CD8-positive, alpha-beta memory T cell (primary cell): ENCODE measurements at places on chromosomes 3 and 15.

GRCh38 chr15:68888419-68888818 lies 41.9 kb upstream of the SPESP1 start:
- H3K27me3 ChIP-seq, result no peaks in the 10 kb centered on the region
- no peak for DNase-seq
- H3K4me1 ChIP-seq, result no peaks in the 10 kb centered on the region
- no peak overlapping the region for H3K27ac ChIP-seq
- no peaks in the 10 kb centered on the region for H3K36me3 ChIP-seq
- H3K4me3 ChIP-seq, result no peak overlapping the region

DNA sequence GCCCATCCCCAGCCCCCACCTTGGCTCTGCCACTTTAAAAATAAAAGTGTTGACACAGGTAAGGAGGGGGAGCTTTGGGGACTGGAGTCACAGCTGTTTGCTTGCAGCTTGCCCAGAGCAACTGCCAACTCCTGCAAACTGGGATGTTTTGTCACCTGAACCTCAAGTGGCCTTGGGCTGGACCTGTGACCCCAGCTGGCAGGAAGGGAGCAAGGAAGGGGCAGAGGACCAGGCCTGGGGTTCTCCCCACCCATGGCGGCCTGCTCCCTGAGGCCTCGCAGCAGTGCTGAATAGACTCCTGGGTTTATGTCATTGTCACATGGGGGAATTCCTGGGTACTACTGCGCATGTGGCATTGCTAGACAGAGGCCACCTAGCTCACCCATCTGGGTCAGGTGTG lies 246.9 kb upstream of the TLE3 start:
- H3K27me3 ChIP-seq, result no peaks in the 10 kb centered on the region
- H3K36me3 ChIP-seq, result no peaks in the 10 kb centered on the region
- H3K4me1 ChIP-seq, result no peaks in the 10 kb centered on the region
- no peak for DNase-seq

- no peak for DNase-seq
- H3K36me3 ChIP-seq, result no peaks in the 10 kb centered on the region
- H3K27ac ChIP-seq, result no peak overlapping the region
- H3K27me3 ChIP-seq, result no peaks in the 10 kb centered on the region
These were observed 7.1 kb downstream of the GPR87 start for GRCh38 chr3:151309566-151309965.

DNA sequence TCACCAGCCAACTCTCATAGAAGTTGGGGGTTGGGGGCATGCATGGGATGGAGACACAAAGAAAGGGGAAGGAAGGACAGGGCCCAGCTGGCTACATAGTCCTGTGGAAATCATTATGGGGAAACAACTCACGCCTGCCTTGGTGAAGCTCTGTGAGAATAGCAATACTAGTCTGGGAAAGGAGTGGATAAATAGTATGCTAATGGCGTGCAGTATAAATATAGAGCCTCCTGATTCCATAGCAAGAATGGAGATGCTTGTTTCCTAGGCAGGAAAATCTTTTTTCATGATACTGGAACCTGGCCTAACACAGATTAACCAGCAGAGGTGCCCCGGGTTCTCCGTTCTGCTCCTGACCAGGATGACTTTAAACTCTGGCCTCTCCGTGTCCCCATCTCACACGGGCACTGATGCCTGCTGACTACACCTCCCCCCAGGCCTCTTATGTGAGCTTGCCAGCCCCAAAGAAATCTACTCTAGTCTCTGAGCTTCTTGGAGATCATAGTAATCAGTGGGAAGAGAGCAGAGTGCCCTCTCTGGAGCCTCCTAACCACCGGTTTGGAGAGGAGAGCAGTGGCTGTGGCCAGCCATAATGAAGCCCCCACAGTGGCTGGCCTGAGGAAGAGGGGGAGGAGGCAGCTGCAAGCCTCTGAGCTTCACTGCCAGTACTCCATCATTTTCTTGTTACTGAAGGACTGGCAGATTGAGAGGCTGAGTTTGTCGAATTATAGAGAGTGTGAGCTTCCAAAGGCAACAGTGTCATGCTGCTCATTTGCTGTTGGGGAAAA lies 355.0 kb upstream of the SEMA6D start:
- no peak for DNase-seq
- no peaks in the 10 kb centered on the region for H3K27me3 ChIP-seq
- no peak overlapping the region for H3K4me3 ChIP-seq
- no peaks in the 10 kb centered on the region for H3K36me3 ChIP-seq

- no peak overlapping the region for H3K4me3 ChIP-seq
- DNase-seq, result no peak
- H3K36me3 ChIP-seq, result no peaks in the 10 kb centered on the region
- no peaks in the 10 kb centered on the region for H3K27me3 ChIP-seq
- H3K27ac ChIP-seq, result no peak overlapping the region
These were observed 18.0 kb upstream of the SLTM start for GRCh38 chr15:58951388-58952007.

GRCh38 chr15:97729270-97729669 lies 231.2 kb upstream of the ARRDC4 start:
- H3K4me3 ChIP-seq, result no peak overlapping the region
- H3K36me3 ChIP-seq, result no peaks in the 10 kb centered on the region
- H3K4me1 ChIP-seq, result no peaks in the 10 kb centered on the region
- no peak for DNase-seq

GRCh38 chr3:195058336-195059005 lies 212.5 kb downstream of the XXYLT1 start:
- H3K36me3 ChIP-seq, result no peaks in the 10 kb centered on the region
- no peaks in the 10 kb centered on the region for H3K4me1 ChIP-seq
- no peak for DNase-seq
- H3K4me3 ChIP-seq, result no peak overlapping the region
- H3K27me3 ChIP-seq, result no peaks in the 10 kb centered on the region
- H3K27ac ChIP-seq, result no peak overlapping the region

DNA sequence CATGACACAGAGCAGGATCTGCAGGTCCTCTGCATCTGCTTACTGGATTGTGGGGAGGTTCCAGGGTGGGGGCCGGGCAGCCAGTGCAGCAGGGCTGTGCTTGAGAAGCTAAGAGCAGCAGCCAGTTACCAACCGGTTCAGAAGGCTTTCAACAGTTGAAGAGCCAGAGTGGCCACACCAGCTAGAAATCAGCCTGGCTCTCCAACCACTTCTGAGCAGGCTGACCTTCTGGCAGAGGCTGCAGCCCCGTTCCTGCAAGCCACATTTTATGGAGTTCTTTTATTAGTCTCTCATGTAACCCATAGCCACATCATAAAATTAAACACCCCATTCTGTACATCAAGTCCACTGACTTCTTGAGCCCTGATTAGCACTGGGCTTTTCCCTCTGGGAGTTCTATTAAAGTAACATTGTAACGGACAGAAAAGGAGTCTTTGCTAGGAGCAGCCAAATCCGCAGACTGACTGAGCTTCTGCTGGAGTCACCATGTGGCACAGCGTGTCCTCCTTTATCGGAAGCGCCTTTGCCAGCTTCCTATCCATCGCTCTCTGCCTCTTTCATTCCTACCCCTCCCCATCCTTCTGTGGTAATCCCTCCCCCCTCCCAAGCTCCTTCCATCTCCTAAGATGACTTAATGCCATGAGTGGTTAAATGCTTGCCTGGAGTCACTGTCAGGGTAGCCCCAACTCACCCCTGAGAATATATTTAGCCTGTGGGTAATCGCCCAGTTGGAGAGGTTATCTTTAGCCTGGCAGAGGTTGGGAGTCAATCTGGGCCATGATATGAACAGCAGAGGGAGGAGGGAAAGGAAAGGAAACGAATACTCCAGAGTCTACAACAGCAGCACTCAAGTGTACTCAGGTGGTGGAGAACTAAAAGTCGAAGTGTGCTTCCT lies 138.5 kb upstream of the HES1 start:
- no peak for DNase-seq
- H3K4me3 ChIP-seq, result no peak overlapping the region
- no peaks in the 10 kb centered on the region for H3K27me3 ChIP-seq
